Pancreas (tissue), 10 donors: ENCODE measurements at places on chromosomes 3 and 15.

- H3K27ac ChIP-seq: no peak overlapping the region
- H3K36me3 ChIP-seq: no peaks in the 10 kb centered on the region
- H3K4me1 ChIP-seq: peaks cover 5% of the 10 kb centered on the region
- no peak for DNase-seq
Observed at GRCh38 chr3:72481542-72481941, 366.7 kb downstream of the SHQ1 start.

DNA sequence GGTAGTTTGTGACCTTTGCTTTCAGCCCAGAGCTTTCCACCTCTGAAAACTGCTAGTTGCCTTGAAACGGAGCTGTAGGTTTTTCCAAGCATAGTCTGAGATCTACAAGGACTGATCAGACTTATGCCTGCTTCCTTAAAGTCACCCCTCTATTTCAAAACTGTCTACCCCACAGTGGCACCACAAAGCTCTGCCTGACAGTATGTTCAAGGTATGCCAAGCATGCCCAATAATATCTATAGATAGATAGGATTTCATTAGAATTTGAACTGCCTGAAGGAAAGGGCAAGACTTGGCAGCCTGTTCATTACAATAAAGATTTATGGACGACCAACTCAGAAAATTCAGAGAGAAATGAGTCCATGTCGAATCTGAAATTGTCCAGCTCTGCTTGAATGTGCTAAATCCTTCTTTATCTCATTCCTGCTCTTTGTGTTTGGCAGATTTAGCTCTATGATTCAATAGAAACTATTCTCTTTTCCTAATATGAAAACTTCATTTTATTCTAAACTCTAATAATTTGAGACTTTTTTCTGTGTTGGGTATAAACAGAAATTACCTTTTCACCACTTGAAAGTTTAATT lies 227.6 kb upstream of the TBC1D5 start:
- no peaks in the 10 kb centered on the region for H3K4me1 ChIP-seq
- H3K4me3 ChIP-seq: no peak overlapping the region
- no peak overlapping the region for H3K27ac ChIP-seq
- no peaks in the 10 kb centered on the region for H3K27me3 ChIP-seq

GRCh38 chr3:105415951-105416350 lies 49.2 kb downstream of the ALCAM start:
- H3K27ac ChIP-seq: no peak overlapping the region
- no peaks in the 10 kb centered on the region for H3K4me1 ChIP-seq
- no peak for DNase-seq
- no peaks in the 10 kb centered on the region for H3K36me3 ChIP-seq
- no peak overlapping the region for H3K4me3 ChIP-seq
- H3K27me3 ChIP-seq: no peaks in the 10 kb centered on the region

- peaks cover 6% of the 10 kb centered on the region for H3K4me1 ChIP-seq
- H3K27ac ChIP-seq: no peak overlapping the region
- H3K4me3 ChIP-seq: no peak overlapping the region
- H3K36me3 ChIP-seq: no peaks in the 10 kb centered on the region
- DNase-seq: peak; percentile 64
- H3K27me3 ChIP-seq: no peaks in the 10 kb centered on the region
Observed at GRCh38 chr3:193869221-193870201, 266.4 kb upstream of the HES1 start.

GRCh38 chr3:14434498-14435151 lies 32.2 kb downstream of the SLC6A6 start:
- no peaks in the 10 kb centered on the region for H3K4me1 ChIP-seq
- H3K27ac ChIP-seq: no peak overlapping the region
- no peaks in the 10 kb centered on the region for H3K27me3 ChIP-seq
- DNase-seq: no peak

DNA sequence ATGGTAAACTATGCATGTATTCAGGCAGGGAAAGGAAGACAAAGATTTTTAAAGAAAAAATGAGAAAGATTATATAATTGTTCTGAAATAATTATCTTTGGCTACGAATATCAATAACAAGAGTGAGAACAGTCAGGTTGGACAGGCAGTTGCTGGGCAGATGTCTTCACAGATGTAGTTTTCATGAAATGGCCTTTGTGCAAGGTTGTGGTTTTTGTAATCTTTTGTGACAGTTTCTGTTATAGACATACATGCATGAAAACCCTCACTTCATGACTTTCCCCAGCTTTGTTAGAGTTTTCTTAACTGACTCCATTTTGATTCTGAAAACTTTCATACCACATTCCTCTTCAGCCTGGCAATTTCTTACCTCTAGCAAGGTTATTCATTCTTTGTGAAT lies 34.9 kb upstream of the SLC25A36 start:
- peaks cover 6% of the 10 kb centered on the region for H3K4me1 ChIP-seq
- no peaks in the 10 kb centered on the region for H3K36me3 ChIP-seq
- no peak overlapping the region for H3K27ac ChIP-seq
- H3K27me3 ChIP-seq: no peaks in the 10 kb centered on the region
- H3K4me3 ChIP-seq: no peak overlapping the region

- peaks cover 19% of the 10 kb centered on the region for H3K4me1 ChIP-seq
- no peak for DNase-seq
- no peak overlapping the region for H3K27ac ChIP-seq
Observed at GRCh38 chr15:50751394-50751793, 14.1 kb downstream of the SPPL2A start.

DNA sequence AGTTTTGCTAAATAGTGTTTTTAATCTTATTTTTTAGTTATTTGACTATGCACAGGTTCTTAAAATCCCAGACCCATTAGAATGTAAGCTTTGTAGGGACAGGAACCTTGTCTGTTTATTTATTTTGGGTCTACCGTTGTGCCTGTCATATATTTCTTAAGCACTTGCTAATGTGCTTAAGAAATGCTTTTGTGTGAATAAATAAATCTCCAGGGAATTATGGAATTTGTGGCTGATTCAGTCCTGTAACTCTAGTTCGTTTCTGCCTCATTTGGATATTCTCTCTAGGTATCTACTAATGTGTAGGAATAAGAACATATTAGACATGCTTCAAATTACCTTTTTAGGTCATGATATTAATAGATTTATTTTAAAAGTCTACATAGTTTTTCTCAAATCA lies 161.6 kb downstream of the LPP start:
- H3K4me1 ChIP-seq: no peaks in the 10 kb centered on the region
- no peaks in the 10 kb centered on the region for H3K36me3 ChIP-seq
- no peak overlapping the region for H3K4me3 ChIP-seq
- no peak overlapping the region for H3K27ac ChIP-seq
- no peaks in the 10 kb centered on the region for H3K27me3 ChIP-seq

DNA sequence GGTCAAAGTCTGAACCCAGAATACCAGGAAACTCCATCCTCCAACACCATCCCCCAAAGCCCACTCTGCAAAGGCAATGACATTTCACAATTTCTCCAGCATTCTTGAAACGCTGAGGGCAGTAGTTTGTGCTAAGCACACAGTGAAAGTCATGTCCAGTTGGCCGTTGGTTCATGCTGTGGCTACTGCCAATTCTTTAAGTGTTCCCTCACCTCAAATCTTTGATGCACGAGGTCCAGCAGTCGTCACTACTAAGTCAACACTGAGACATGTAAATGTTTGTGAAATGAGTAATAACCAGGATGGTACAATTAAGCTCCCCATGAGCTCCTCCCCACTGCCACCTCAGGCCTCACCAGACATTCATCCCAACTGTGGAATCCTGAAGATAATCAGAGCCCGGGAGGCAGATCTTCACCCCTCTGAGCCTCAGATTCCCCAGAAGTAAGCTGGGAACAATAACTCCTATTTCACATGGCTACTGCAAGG lies 7.0 kb downstream of the SUCLG2 start:
- peaks cover 27% of the 10 kb centered on the region for H3K4me1 ChIP-seq
- no peak overlapping the region for H3K4me3 ChIP-seq
- no peaks in the 10 kb centered on the region for H3K36me3 ChIP-seq
- no peak for DNase-seq

- no peaks in the 10 kb centered on the region for H3K36me3 ChIP-seq
- no peak overlapping the region for H3K27ac ChIP-seq
- H3K4me1 ChIP-seq: no peaks in the 10 kb centered on the region
- DNase-seq: no peak
Observed at GRCh38 chr3:47601281-47601680, 22.6 kb upstream of the CSPG5 start.

DNA sequence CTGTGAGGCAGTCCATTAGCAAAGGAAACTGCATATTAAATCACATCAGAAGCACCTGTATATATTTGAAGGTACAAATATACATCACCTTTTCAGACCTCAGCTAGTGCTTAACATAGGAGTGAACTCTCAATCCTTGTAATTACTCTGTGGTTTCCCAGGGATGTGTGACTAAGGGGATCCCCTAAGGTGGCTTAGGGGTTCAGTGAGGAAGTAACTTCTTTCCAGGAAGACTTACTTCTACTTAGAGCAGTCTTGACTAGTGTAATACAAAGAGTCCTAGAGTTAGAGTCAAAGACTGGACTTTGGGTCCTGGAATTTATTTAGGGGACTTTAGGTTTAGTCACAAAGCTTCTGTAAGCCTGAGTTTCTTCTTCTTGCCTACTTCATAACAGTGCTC lies 8.7 kb upstream of the SUMF1 start:
- no peak for DNase-seq
- no peaks in the 10 kb centered on the region for H3K36me3 ChIP-seq
- no peaks in the 10 kb centered on the region for H3K4me1 ChIP-seq
- H3K4me3 ChIP-seq: no peak overlapping the region

DNA sequence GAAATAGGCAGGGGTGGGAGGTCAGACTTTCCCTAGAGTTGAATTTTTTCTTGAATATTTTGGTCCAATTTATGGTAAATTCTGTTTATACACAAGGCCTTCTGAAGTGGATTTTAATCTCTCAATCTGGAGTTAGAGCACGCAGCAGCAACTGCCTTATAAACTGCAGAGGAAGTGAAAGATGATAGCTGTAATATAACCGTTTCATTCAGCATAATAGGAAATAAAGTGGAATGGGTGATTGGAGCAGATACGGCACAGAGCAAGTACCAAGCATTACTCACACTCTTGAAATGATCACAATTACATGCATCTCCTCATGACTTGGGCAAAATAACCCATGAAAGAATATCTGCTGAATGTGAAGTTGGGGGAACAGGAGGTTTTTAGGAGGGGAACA lies 106.8 kb downstream of the ARRDC4 start:
- no peak overlapping the region for H3K27ac ChIP-seq
- H3K27me3 ChIP-seq: no peaks in the 10 kb centered on the region
- DNase-seq: no peak
- H3K4me1 ChIP-seq: no peaks in the 10 kb centered on the region

DNA sequence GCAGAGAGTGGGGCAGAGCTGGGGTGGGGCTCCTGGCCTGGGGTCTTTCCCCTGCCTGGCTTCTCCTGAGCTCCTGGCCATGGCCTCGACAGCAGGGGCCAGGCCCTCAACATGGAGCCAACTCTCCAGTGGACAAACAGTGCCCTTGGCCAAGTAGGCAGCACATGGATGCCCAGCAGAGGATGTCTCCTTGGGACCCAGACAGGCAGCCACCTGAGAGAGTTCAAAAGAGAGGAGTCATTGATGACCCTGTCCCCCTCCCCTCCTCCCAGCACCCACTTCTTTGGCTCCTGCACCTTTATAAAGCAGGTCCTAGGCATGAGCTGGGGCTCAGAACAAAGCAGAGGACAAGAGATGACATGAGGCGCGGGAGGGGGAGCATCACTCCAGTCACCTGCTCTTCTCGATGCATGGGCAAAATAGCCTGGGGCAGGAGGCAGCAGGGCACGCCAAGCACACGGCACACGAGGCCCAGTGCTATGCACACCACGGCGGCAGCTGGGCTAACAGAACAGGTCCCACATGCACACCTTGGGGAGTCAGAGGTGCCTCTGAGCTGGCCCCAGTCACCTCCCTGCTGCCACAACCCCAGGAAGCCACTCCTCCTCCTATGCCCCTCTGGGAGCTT lies 27.4 kb downstream of the SHISA5 start:
- H3K36me3 ChIP-seq: no peaks in the 10 kb centered on the region
- H3K27ac ChIP-seq: no peak overlapping the region
- peaks cover 16% of the 10 kb centered on the region for H3K4me1 ChIP-seq
- H3K4me3 ChIP-seq: no peak overlapping the region
- no peak for DNase-seq

- H3K36me3 ChIP-seq: no peaks in the 10 kb centered on the region
- no peak overlapping the region for H3K27ac ChIP-seq
- H3K4me3 ChIP-seq: no peak overlapping the region
- no peak for DNase-seq
Observed at GRCh38 chr3:156603379-156604017, 48.6 kb upstream of the SSR3 start.

- no peaks in the 10 kb centered on the region for H3K36me3 ChIP-seq
- no peak overlapping the region for H3K27ac ChIP-seq
- DNase-seq: no peak
Observed at GRCh38 chr3:106518516-106518915, 649.7 kb upstream of the CBLB start.

DNA sequence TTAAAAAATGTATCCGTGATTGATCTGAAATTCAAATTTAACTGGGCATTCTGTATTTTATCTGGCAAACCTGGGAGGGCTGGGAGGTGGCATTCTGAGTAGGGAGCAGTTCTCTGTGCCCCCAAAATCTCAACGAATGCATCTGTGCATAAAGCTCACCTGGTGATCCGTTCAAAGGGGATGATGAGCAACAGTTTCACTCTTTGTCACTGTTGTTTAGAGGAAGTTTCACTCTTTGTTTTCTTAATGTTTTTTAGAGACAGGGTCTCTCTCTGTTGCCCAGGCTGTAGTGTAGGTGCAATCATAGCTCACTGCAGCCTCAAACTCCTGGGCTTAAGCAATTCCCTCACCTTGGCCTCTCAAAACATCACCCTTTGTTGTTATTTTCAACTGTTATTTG lies 186.7 kb downstream of the SSR3 start:
- no peaks in the 10 kb centered on the region for H3K36me3 ChIP-seq
- no peaks in the 10 kb centered on the region for H3K27me3 ChIP-seq
- H3K27ac ChIP-seq: no peak overlapping the region

- no peaks in the 10 kb centered on the region for H3K36me3 ChIP-seq
- DNase-seq: no peak
- no peak overlapping the region for H3K4me3 ChIP-seq
- H3K27me3 ChIP-seq: no peaks in the 10 kb centered on the region
Observed at GRCh38 chr3:64079369-64080150, 56.3 kb upstream of the PSMD6 start.

DNA sequence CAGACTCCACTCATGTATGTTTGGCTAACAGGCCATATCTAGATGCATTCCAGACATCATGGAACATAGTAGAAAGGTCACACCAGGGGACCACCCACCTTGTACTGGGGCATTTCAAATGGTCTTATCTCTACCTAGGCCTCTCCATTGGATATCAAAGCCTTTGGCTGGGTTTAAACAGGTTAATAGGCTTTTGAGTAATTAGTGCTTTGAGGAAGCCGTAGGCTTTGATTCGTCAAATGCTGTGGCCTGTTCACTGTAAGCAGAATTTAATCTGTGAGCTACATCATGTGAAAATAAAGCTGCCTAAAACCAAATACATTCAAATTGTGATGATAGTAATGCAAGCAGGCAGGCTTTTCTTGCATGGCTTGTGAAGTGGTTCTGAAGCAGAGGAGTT lies 129.5 kb downstream of the ST8SIA2 start:
- no peak overlapping the region for H3K4me3 ChIP-seq
- no peak for DNase-seq
- H3K27ac ChIP-seq: no peak overlapping the region
- H3K27me3 ChIP-seq: no peaks in the 10 kb centered on the region
- H3K36me3 ChIP-seq: no peaks in the 10 kb centered on the region

GRCh38 chr3:178318941-178319816 lies 217.1 kb upstream of the KCNMB2 start:
- no peaks in the 10 kb centered on the region for H3K27me3 ChIP-seq
- no peak overlapping the region for H3K4me3 ChIP-seq
- no peak overlapping the region for H3K27ac ChIP-seq
- no peaks in the 10 kb centered on the region for H3K36me3 ChIP-seq
